ENCODE measurements at places on chromosomes 11 and 22. TPM values are rescaled to one million over a fixed set of nuclear protein-coding genes. Genes with fewer than 3 reads are reported as not detected.

Gene OR8D4
- not detected for total RNA-seq

Gene KLHL35
- total RNA-seq, result 0.48 TPM

Gene NXPE4
- not detected for total RNA-seq

Gene KRTAP5-8
- total RNA-seq, result not detected

Gene HBB
- 121 TPM for total RNA-seq

Gene TEAD1
- 107 TPM for total RNA-seq

Gene B4GALNT4
- 0.94 TPM for total RNA-seq

Gene OR5B3
- not detected for total RNA-seq

Gene TRPC6
- 0.16 TPM for total RNA-seq

Gene SERPIND1
- 0.08 TPM for total RNA-seq

Gene MICAL2
- total RNA-seq, result 34.8 TPM

Gene TBX10
- total RNA-seq, result 0.51 TPM

Gene NCAM1
- total RNA-seq, result 226 TPM

Gene PARVA
- 61.2 TPM for total RNA-seq

Gene OR10D3
- not detected for total RNA-seq

Gene FOLR3
- 1.8 TPM for total RNA-seq

Gene OR2AG1
- not detected for total RNA-seq

Gene OR6A2
- total RNA-seq, result not detected

Gene SMTNL1
- total RNA-seq, result not detected

Gene ARFIP2
- 13.9 TPM for total RNA-seq

Gene RASSF10
- 0.22 TPM for total RNA-seq

Gene RFPL3
- total RNA-seq, result not detected

Gene VSIG10L2
- 0.08 TPM for total RNA-seq

Gene BATF2
- total RNA-seq, result 2.0 TPM

Gene IL10RA
- total RNA-seq, result 6.2 TPM

Gene WNT7B
- not detected for total RNA-seq

Gene SCGB2A2
- not detected for total RNA-seq

Gene MS4A6A
- total RNA-seq, result 49.6 TPM

Gene UCP3
- 17.2 TPM for total RNA-seq

Gene SCGB1A1
- total RNA-seq, result not detected

Gene ACTN3
- total RNA-seq, result not detected

Gene FXYD6
- 34.6 TPM for total RNA-seq

Gene DCHS1
- total RNA-seq, result 9.6 TPM

Gene SLC36A4
- 7.3 TPM for total RNA-seq

Gene ARHGAP20
- total RNA-seq, result 0.38 TPM

Gene CAPN5
- 2.6 TPM for total RNA-seq

Gene MPPED2
- total RNA-seq, result 8.9 TPM

Gene SLC5A4
- not detected for total RNA-seq
